OCI-M1 (cell line): ENCODE measurements at places on chromosomes 13 and 19.

DNA sequence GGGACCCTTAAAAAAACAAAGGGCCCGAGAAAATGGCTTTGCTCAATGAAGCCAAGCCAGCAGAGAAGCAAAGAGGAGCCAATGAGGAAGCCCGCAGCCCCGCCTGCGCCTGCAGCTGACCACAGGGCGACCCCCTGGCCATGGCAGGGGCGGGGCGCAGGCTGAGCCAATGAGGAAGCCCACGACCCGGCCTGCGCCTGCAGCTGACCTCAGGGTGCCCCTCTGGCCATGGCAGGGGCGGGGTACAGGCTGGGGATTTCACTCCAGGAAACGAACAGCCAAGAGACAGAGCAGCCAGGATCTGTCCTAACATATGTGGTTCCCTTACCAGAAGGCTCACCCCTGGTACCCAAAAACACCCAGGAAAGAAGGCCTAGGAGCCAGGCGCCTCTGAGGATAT lies 101.4 kb downstream of the STK24 start:
- no peak for DNase-seq

GRCh38 chr19:46451352-46451751 lies 20.0 kb downstream of the PNMA8A start:
- DNase-seq: no peak

DNA sequence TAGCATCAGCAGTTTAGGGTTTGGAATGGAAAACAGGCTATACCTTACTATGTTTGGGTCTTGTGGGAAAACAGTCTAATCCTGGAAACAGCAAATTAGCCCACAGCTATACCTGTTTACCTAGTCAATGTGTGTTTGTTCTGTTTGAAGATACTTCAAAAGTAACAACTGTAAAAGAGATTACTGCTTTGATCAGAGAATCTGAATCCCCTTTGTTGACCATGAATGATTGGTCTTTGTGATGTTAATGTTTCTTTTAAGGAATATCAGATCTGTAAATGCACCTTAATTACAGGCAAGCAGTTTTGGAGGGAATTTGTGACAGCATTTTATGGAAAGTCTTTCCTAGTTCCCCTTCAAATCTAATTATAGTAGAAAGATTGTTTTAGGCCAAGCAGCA lies 20.7 kb upstream of the KLF5 start:
- no peak for DNase-seq

DNA sequence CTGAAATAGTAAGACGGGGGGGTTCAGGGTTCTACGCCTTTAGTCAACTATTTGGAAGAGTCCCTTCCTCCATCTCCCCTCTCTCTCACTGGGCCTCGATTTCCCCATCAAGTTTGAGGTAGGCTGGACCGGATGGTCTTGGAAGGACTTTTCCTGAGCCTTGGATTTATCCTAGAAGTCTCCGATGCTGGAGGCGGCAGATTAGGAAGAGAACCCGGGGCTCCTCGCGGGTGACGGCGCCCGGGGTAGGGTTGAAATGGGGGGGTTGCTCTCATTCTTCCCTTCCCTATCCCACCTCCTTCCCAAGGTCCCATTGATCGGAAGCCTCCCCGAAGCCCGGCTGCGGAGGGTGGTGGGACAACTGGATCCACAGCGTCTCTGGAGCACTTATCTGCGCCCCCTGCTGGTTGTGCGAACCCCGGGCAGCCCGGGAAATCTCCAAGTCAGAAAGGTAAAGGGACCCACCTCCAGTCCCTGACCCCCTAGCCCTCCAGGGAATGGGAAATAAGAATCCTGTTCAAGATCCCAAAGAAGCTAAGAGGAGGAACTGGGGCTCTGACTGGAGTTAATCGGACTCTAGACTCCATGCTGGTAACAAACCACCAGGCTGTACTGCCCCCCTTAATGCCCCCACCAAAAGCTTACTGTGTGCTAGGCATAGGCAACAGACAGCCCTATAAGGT lies 781 bp downstream of the QPCTL start:
- peak; percentile 86 for DNase-seq

DNA sequence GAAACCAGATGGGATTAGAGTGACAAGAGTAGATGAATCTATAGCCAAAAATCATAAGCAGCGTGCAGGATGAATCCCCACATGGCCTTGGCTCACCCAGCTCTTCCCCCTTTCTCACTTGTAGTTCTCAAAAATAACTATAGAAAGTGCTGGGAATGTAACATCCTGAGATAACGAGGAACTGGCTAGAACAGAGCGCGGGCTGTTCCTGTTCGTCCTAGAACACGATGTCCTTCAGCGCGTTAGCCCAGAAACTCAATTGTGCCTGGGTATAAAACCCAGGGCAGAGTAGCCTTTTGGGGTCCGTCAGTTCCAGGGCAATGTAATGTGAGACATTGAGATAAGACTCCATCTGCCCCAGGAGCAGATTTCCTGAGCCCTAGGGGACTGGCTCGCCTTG lies 326.2 kb downstream of the TSHZ3 start:
- no peak for DNase-seq

DNA sequence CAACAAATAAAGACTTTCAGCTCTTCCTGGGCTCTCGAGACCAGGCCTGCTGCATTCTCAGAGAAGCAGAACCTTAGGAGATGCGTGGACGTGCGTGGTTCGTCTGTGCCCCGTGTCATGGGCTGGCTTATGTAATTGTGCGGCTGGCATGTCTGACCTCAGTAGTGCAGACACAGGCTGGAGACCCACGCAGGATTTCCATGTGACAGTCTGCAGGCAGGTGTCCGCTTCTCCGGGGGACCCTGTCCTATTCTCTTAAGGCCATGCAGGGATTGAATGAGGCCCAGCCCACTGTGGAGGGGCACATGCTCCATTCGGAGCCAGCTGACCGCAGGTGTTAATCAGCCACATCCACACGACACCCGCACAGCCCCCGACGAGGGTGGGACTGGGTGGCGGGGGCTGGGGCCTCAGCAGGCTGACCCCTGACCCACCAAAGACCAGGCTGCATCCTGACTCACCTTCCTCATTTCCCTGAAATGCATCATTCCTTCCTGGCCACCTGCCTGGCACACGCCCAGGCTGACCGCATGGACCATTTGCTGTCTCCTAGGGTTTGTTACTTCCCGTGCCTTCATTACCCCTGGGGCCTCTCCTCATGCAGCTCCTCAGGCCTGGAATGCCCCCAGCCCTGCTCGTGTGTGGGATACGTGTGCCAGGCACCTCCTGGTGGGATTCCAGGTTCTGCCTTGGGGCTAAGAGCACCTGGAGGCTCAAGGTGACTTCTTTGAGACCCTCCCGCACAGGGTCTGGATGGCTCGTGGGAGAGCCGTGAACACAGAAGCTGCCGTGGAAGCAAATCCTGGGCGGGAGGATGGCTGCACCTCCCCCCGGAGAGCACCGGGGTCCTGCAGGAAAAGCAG lies 10.7 kb upstream of the MCF2L start:
- no peak for DNase-seq

DNA sequence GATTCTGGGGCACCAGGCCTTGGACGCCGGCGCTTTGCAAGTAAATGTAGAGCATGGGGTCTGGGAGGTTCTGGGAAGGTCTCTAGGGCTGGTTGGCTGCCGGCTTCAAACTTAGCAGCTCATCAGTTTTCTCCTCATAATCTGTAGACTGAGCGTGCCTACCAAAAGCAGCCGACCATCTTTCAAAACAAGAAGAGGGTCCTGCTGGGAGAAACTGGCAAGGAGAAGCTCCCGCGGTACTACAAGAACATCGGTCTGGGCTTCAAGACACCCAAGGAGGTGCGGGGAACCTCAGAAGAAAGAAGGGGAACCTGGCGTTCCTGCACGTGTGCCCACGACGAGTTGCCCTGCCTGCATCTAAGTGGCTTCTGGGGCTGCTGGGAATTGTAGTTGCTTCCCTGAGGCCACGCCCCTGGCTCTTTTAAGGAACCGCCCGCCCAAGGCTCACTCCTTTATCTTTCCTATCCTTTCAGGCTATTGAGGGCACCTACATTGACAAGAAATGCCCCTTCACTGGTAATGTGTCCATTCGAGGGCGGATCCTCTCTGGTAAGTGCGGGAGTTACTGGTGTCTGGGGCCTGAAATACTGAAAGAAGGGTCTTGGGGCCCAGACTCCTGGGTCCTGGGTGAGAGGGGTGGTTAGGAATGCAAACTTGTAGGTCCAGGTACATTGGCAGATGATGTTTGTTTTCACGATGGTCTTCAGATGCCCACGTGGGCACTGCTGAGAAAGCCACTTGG lies 984 bp downstream of the RPS11 start:
- peak; percentile 93 for DNase-seq
